Neural progenitor cell (in vitro differentiated cells): ENCODE measurements at places on chromosomes 1 and 21. TPM values are rescaled to one million over a fixed set of nuclear protein-coding genes. Genes with fewer than 3 reads are reported as not detected.

DNA sequence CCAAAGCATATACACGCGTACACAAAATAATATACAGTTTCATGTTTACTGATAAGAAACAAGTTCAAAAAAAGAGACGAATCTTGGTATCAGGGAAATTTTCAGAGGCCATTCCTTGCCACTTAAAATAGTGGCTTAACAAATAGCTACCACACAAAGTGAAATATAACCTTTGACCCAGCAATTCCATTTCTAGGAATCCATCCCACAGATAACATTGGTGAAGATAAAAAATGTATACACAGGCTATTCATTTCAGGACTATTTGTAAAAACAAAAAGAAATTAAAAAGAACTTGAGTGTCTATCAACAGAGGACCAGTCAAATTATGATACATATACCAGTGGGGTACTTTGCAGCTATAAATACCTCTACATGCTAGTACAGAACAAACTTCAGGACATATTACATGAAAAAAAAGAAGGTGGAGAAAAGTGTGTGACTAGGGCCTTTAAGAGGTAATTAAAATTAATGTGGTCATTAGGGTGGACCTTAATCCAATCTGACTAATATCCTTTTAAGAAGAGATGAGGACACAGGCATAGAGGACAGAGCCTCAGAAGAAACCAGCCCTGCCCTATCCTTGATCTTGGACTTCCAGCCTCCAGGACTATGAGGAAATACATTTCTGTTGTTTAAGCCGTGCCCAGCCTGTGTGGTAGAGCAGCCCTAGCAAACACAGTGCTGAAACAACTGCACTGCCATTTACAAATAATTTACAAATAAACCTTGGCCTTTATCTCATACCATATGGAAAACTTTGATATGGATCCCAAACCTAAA lies 7.8 kb downstream of the UBE2G2 start:
- H3K4me3 ChIP-seq: no peak overlapping the region
- H3K27ac ChIP-seq: no peak overlapping the region
- H3K27me3 ChIP-seq: no peaks in the 10 kb centered on the region
- peaks cover 5% of the 10 kb centered on the region for H3K36me3 ChIP-seq
- no peak for DNase-seq
- H3K4me1 ChIP-seq: no peaks in the 10 kb centered on the region

- no peaks in the 10 kb centered on the region for H3K36me3 ChIP-seq
- H3K27ac ChIP-seq: no peak overlapping the region
- no peaks in the 10 kb centered on the region for H3K27me3 ChIP-seq
- no peak overlapping the region for H3K4me3 ChIP-seq
- no peak for DNase-seq
Measured at GRCh38 chr1:29136391-29136915, 12.8 kb upstream of the TMEM200B start.

GRCh38 chr1:169809370-169810095 lies 14.8 kb upstream of the METTL18 start:
- DNase-seq: peak; percentile 48
- peaks cover 9% of the 10 kb centered on the region for H3K36me3 ChIP-seq
- no peak overlapping the region for H3K27ac ChIP-seq
- H3K27me3 ChIP-seq: no peaks in the 10 kb centered on the region
- H3K4me3 ChIP-seq: no peak overlapping the region

DNA sequence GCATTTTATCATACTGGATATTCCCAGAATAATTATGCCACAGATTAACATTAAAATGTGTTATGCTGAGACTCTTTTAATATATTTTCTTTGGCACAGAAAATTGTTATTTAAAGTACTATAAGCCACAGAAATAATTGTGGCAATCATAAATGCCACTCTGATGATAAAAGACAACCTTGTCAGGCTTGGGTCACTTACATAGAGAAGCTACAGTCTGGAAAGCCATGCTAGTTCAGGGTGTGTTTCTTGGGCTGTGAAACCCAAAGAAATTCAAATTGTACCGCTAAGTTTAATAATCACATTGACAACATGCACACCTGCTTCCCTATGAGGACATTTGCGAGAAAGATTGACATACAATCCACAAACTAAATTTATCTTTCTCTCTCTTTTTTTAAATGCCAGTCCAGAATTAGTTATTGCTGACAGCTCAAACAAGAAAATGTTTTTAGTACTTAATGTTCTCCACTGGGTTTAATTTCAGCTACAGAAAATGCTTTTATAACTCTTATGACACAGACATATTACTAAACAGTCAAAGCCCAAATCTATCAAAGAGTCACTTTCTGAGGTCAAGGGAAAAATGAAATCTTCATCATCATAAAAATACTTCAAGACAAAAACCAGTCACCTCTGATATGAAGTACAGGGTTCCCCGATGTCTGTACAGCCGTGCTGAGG lies 38.7 kb downstream of the TTC13 start:
- H3K27me3 ChIP-seq: no peaks in the 10 kb centered on the region
- DNase-seq: no peak
- H3K4me1 ChIP-seq: no peaks in the 10 kb centered on the region
- H3K27ac ChIP-seq: no peak overlapping the region

DNA sequence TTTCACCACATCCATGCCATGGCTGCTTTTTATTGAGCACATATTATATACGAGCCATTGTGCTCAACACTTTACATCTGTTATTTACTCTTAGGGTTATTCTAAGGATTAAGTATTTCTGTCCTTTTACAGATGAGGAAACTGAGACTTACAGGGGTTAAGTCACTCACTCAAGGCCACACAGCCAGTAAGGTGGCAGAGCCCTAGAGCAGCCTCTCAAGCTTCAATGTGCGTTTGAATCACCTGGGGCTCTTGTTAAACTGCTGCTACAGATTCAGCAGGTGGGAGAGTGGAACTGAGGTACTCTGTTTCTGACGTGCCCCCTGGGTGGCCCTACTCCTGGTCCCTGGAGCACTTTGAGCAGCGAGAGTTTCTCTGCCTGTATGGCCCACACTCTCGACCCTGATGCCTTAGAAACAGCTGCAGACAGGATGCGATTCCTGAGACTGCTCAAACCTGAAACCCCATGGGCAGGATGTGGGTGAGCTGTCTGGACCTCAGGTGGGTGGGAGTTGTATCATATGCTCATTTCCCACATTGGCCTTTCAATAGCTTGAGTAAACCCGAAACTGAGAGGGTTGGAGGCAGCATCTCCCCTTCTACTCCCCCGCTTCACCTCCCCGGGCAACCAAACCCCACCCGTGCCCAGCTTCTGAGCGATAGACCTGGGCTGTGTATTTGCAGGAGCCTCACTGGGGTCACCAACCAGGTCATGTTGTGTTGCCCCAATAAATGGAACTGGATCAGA lies 59.3 kb downstream of the MAN1C1 start:
- H3K4me1 ChIP-seq: peaks cover 12% of the 10 kb centered on the region
- H3K27ac ChIP-seq: no peak overlapping the region

- H3K4me1 ChIP-seq: peaks cover 7% of the 10 kb centered on the region
- no peak overlapping the region for H3K4me3 ChIP-seq
- DNase-seq: no peak
- peaks cover 6% of the 10 kb centered on the region for H3K27me3 ChIP-seq
Measured at GRCh38 chr21:26840912-26841311, 4.3 kb downstream of the ADAMTS1 start.

DNA sequence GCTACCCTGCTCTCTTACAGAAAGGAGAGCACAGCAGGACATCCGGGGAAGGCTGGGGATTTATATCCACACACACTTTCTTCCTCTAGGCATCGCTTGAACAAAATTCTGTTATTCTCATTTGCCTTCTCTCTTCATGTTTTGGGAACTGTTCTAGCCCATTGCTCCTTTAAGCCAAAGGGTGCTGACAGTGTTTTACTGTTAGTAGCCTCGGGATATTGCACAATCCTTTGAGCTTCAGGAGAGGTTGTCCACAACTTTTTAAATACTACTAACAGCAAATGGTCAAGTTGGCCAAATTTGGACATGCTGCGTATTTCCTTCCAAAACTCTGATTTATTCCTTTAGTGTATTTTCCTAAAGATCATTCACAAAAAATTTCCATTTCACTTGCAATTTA lies 579.2 kb upstream of the RGS18 start:
- H3K27ac ChIP-seq: no peak overlapping the region
- H3K36me3 ChIP-seq: no peaks in the 10 kb centered on the region
- H3K27me3 ChIP-seq: no peaks in the 10 kb centered on the region
- no peak overlapping the region for H3K4me3 ChIP-seq
- no peak for DNase-seq
- H3K4me1 ChIP-seq: no peaks in the 10 kb centered on the region

The AMY2A gene
- not detected in 2 replicates for total RNA-seq

GRCh38 chr1:22778862-22779520 lies 68.4 kb downstream of the EPHB2 start:
- no peak overlapping the region for H3K4me3 ChIP-seq
- peaks cover 64% of the 10 kb centered on the region for H3K4me1 ChIP-seq
- H3K36me3 ChIP-seq: no peaks in the 10 kb centered on the region
- no peaks in the 10 kb centered on the region for H3K27me3 ChIP-seq
- no peak overlapping the region for H3K27ac ChIP-seq

DNA sequence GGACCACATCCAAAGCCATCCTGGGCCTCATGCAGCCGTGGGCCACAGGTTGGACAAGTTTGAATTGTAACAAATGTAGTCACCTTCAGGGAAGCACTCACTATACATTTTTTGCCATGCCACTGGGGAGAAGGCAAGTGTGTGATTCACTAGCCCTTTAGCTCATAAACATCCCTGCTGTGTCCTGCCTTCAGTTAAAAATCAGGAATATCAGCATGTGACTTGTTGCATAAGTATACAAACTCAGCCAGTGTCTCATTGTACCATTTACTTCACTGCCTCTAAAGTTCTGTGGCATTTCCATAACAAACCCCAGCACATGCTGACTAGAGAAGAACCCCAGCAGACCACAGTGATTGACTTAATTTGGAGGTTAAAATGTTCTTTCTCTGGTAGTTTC lies 142.0 kb upstream of the C1orf105 start:
- no peaks in the 10 kb centered on the region for H3K27me3 ChIP-seq
- no peak for DNase-seq
- H3K4me3 ChIP-seq: no peak overlapping the region
- H3K36me3 ChIP-seq: no peaks in the 10 kb centered on the region

GRCh38 chr1:154833209-154833608 lies 36.9 kb downstream of the KCNN3 start:
- H3K27me3 ChIP-seq: no peaks in the 10 kb centered on the region
- DNase-seq: no peak
- H3K36me3 ChIP-seq: no peaks in the 10 kb centered on the region
- H3K27ac ChIP-seq: no peak overlapping the region
- H3K4me3 ChIP-seq: no peak overlapping the region
- H3K4me1 ChIP-seq: peaks cover 7% of the 10 kb centered on the region

DNA sequence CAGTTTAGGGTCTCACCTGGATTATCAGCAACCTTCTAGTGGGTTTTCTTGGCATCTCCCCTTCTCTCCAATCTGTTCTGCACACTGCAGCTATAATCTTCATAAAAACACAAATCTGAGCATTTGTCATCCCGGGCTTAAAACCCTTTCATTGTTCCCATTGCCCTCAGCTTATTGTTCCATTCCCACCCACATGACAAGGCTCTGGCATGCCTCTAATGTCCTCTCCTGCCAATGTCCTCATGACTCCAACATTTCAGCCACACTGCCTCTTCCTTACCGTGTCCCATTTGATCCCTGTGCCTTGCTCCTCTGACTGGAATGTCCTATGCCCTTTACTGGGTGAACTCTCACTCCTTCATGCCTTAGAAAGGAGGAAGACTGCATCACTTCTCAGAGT lies 7.5 kb upstream of the DPH2 start:
- H3K36me3 ChIP-seq: no peaks in the 10 kb centered on the region
- no peaks in the 10 kb centered on the region for H3K27me3 ChIP-seq
- no peak overlapping the region for H3K4me3 ChIP-seq
- no peak for DNase-seq
